ENCODE measurements at places on chromosomes 4 and X. TPM values are rescaled to one million over a fixed set of nuclear protein-coding genes. Genes with fewer than 3 reads are reported as not detected.

Gene ZMYM3
- total RNA-seq = 36.3 TPM

Gene TCP11X2
- total RNA-seq = not detected

Gene CCDC149
- 0.09 TPM for total RNA-seq

Gene PRSS12
- total RNA-seq = not detected

Gene JAKMIP1
- 0.11 TPM for total RNA-seq

Gene SLC7A11
- 15.4 TPM for total RNA-seq

Gene GAGE13
- 79.1 TPM for total RNA-seq

Gene DDIT4L
- not detected for total RNA-seq

Gene ACE2
- not detected for total RNA-seq

Gene GLRA2
- not detected for total RNA-seq

GRCh38 chr4:146346276-146346675, 131.9 kb downstream of the REELD1 start:
- no peak for DNase-seq

DNA sequence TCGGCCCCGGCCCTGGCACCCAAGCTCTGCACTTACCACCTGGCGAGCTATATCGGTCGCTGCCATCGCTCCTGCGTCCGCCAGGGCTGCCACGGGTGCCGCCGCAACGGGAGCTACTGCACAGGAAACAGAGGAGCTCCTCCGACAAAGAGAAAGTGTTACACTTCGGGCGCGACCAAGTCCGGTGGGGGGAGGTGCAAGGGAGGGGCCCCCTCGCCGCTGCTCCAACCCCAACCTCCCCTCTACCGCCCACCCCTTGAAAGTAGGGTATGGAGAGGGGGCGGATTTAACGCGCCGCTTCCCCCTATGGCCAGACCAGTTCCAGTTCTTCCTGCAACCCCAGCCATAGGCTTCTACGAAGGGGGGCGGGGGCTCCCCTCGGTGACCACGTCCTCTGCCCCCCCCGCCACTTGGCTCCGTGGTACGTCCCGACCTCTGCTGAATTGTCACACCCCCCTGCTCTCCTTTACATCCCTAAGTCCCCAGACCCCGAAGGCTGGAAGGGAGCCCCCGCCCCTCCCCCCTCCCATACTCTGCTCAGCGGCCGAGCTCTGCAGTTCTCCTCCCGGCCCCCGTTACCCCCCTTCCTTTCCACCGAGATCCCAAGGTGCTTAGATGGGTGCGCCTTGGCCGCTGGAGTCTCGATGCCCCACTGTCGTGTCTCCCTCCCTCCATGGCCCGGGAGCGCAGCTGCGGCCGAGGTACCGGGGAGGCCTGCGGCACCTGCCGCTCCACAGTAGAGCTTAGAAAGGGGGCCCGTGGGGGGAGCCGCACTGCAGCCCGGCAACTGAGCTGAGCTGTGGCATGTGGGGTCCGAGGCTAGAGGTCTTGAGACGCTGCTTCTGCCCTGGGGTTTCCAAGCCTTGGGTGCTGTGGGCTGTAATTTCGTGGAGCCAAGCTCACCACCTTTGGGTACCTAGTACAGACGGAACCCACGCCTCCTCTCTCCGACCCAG, at the start of gene SEPTIN6:
TSS of gene SEPTIN6 (minus strand) at position 129 of the 956 bp plus-strand sequence. CDS start at position 66, 63 bp downstream.
- DNase-seq = peak; percentile 88

DNA sequence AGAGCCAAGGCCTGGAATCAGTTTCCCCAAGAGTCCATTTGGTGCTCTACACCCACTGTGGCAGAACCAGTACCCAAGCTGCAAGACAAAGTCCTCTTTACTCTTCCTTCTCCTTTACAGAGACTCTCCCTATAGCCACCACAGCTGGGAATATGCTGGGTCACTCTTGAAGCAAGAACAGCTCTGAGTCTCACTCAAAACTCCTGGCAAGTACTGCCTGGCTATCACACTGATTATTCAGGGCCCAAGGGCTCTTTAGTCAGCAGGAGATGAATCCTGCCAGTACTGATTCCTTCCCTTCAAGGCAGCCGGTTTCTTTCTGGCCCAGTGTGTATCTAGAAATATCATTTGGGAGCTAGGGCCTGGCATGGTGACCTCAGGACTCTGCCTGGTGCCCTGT, 130.9 kb downstream of the AR start:
- no peak for DNase-seq

- DNase-seq = peak; percentile 55
These were observed 81.5 kb downstream of the RCHY1 start for GRCh38 chr4:75432683-75433082.

DNA sequence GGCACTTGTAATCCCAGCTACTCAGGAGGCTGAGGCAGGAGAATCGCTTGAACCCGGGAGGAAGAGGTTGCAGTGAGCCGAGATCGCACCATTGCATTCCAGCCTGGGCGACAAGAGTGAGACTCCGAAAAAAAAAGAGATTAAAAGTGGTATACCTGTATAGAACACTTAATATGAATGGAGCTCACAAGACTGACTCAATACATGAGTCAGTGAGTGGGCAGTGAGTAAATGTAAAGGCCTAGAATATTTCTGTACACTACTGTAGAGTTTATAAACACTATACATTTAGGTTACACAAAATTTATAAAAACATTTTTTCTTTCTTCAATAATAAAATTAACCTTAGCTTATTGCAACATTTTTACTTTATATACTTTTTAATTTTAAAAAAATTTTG, 93.8 kb downstream of the CENPC start:
- no peak for DNase-seq

DNA sequence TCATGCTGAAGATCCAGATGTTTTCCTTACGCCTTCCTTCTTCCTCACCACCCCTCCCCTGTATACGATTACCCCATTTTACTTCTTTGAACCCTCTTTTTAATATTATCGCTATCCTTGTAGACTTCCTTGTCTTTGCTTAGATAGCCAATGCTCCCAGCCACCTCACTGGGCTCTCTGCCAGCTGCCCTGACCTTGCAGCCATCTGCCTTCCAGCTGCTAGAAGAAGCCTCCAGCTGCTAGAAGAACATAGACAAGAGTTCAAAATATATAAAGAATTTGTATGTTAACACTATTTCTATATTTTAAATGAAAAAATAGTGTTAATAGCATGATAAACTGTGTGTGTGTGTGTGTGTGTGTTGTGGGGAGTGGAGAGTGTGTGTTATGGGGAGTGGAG, 374.7 kb downstream of the ANKRD50 start:
- peak; percentile 61 for DNase-seq

GRCh38 chrX:70470850-70471289, 26.2 kb downstream of the DLG3 start:
- DNase-seq = no peak

GRCh38 chr4:83569987-83570386, 34.1 kb downstream of the GPAT3 start:
- DNase-seq = no peak

- DNase-seq = no peak
These were observed 57.8 kb downstream of the HEPH start for GRCh38 chrX:66221856-66222255.

- DNase-seq = no peak
These were observed 270.9 kb downstream of the SPRY1 start for GRCh38 chr4:123667496-123667895.

GRCh38 chrX:55709735-55710134, 7.8 kb upstream of the RRAGB start:
- DNase-seq = no peak

GRCh38 chr4:84432713-84433112, 66.4 kb downstream of the NKX6-1 start:
- no peak for DNase-seq

GRCh38 chr4:84583876-84584380, 1.0 kb downstream of the CDS1 start:
- no peak for DNase-seq

DNA sequence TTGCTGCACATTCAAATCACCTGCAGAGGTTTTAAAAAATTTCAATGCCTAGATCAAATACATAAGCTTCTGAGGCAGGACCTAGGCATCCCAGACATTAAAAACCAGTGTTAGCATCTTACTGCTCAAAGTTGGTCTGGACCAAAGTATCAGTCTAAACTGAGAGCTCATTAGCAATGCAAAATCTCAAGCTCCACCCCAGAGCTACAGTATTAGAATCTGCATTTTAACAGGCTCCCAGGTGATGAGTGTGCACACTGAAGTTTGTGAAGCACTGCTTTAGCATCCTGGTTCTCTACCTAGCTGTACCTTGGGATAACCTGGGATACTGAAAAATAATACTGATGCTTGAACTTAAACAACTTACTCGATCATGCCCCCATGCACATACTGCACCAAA, 96.0 kb downstream of the PRRG1 start:
- no peak for DNase-seq

- no peak for DNase-seq
These were observed 8.2 kb downstream of the STX18 start for GRCh38 chr4:4533461-4534169.

- no peak for DNase-seq
These were observed 24.3 kb downstream of the LEF1 start for GRCh38 chr4:108144451-108144850.

DNA sequence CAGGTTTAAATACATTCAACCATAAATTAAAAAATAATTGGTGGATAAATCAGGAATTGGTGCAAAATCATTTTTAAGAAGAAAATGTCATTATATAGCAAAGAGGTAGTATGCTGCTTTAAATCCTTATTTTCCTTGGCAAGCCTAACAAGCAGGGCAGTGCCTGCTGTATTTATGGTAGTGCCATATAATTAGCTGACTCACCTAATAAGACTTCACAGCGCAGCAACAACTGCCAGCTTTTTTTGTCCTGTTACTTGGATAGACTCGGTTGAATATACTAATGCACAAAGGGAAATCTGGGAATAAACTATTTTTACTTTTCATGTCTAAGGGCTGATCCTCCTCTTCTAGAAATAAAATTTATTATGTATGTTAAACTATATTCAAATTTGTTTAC, 99.1 kb downstream of the SNCA start:
- no peak for DNase-seq

GRCh38 chrX:43317378-43317777, 338.7 kb upstream of the MAOA start:
- no peak for DNase-seq

- DNase-seq = no peak
These were observed 215.5 kb upstream of the UGT8 start for GRCh38 chr4:114383067-114383466.

GRCh38 chr4:145545538-145546174, 64.0 kb downstream of the SMAD1 start:
- no peak for DNase-seq

GRCh38 chr4:13920901-13921300, 293.4 kb upstream of the BOD1L1 start:
- peak; percentile 1 for DNase-seq

DNA sequence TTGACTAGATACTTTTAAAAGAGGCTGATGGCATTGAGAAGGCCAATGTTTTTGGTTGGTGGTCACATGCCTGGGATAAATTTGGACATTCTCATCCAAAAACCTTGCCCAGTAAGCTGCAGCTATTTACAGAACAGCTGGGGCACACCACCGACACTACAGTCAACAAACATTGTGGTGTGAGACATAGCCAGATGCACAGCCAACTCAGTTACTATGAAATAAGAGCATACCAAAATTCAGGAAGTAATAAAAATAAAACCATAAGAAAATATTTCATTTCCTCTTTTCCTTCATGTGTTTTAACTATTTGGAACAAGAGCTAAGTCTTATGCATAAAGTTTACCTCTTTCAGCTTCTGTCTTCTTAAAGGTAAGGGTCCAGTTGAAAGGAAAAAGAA, 8.8 kb downstream of the PPM1K start:
- DNase-seq = no peak

DNA sequence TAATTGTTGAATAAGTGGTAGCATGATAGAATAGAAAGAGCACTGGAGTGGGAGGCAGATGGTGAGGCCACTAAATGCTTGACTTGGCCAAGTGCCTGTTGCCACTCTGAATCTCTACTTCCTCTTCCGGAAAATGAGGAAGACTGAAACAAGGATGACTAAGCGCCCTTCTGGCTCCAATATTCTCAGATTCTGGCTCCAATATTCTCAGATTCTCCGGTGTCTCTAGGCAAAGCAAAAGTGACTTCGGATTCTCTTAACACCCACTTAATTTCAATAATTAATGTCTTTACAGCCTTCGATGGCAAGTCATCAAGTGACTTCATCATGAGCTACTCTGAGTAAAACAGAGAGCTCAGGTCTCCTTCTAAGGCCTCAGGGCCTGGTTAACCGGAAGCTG, 402.2 kb upstream of the FGF13 start:
- DNase-seq = peak; percentile 6

- DNase-seq = peak; percentile 44
These were observed 118.3 kb downstream of the DNAAF6 start for GRCh38 chrX:107324493-107325310.

GRCh38 chrX:133250184-133251100, 32.3 kb upstream of the TFDP3 start:
- DNase-seq = no peak

- DNase-seq = no peak
These were observed 6.3 kb downstream of the LAS1L start for GRCh38 chrX:65528293-65528692.

DNA sequence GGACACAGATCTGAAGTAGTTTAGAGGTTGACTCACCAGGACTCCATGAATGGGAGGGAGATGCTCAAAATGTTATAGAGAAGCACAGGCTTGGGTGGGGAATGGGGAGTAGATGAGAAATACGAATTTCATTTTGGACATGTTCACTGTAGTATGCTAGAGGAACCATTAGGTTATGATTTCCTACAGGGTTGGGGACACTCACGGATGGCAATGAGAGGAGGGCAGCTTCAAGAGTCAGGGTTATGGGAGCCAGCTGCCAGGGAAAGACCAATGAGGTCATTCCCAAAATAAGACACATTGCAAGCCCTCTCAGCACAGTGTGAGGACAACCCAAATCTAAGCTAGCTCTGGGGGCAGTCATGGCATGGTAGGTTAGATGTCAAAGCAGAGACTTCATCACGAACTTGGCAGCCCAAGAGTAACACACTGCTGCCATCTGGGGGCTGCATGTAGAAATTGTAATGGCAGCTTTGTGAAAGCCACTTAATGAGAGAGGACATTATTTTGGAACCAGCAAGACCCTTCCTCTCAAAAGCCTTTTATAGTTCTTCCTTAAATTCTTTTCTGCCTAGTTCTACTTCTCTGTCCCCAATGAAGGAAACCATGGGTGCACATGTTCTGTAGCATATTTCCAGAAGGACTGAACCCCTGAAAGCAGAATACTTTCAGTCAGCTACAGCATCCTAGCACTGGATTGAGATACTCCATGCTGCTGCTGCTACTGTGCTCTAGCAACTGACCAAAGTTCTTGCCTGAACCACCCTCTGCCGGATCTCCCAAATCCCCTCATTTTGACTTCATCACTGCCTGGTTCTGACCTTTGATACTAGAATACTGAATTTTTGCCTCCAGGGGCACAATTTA, 16.2 kb upstream of the ZCCHC12 start:
- peak; percentile 60 for DNase-seq

Data from K562 (cell line).